ENCODE measurements at places on chromosomes 7 and 10.

GRCh38 chr7:130937830-130938229, 203.8 kb upstream of the KLF14 start:
- DNase-seq = no peak

GRCh38 chr10:30974773-30975415, 56.8 kb downstream of the ZNF438 start:
- no peak for DNase-seq

DNA sequence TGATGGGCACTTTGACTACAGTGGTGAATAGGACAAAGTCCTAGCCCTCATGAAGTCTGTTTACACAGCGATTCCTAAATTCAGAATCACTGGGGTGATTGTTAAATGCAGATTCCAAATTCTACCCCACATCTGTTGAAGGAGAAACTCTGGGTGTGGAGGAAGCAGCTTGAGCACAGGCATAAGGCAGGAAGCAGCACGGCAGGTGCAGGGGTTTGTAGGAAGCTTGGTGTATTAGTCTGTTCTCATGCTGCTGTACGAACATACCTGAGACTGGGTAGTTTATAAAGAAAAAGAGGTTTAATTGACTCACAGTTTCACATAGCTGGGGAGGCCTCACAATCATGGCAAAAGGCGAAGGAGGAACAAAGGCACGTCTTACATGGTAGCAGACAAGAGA, 5.1 kb downstream of the AKR1E2 start:
- no peak for DNase-seq

DNA sequence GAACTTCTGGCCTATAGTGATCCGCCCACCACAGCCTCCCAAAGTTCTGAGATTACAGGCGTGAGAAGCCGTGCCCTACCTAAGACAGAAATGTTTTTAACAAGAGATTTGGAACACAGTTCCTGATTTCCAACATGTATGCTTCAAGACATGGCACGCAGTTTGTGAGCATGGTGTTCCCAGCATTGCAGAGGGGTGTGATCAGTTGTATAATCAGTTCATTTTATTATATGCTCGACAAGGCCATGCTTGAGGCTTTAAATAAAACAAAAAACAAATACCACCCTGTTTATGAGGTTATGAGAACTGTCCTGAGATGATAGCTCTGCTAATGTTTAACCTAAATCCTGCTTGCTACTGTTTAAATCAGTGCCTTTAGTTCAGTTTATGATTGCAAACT, 60.2 kb downstream of the TASOR2 start:
- no peak for DNase-seq

GRCh38 chr7:84100866-84101265, 93.7 kb downstream of the SEMA3A start:
- no peak for DNase-seq

DNA sequence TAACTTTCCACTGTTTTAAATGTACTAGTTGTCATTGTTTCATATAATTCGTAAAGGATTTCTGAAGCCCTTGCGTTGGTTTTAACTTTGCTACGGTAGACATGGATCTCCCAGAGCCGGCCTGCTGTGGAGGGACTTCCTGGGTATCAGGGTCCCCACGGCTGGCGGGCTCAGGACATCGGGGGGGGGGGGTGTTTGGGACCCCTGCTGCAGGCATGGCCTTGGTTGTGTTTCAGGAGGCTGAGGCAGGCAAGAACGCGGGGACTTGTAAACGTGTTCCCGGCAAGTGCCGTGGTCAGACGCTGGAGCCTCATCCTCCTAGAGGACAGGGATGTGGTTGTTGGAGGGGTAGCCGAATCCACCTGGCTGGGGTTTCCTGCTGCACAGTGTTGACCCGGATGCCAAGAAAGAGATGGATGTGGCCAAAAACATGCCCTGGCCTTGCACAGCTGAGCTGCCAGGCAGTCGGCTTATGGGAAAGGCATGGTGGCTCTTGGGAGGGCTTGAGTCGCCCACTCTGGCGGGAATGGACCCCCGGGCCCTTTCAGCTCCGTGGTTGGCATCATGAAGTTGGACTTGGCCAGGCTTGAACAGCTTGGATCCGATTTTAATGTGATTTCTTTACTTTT, 21.4 kb upstream of the CHST12 start:
- DNase-seq = no peak

- DNase-seq = no peak
Observed at GRCh38 chr7:34190299-34190698, 285.0 kb downstream of the BMPER start.

- DNase-seq = no peak
Observed at GRCh38 chr10:7006566-7006965, 404.3 kb downstream of the SFMBT2 start.

GRCh38 chr10:17910125-17910789, 41.5 kb upstream of the SLC39A12 start:
- DNase-seq = no peak

DNA sequence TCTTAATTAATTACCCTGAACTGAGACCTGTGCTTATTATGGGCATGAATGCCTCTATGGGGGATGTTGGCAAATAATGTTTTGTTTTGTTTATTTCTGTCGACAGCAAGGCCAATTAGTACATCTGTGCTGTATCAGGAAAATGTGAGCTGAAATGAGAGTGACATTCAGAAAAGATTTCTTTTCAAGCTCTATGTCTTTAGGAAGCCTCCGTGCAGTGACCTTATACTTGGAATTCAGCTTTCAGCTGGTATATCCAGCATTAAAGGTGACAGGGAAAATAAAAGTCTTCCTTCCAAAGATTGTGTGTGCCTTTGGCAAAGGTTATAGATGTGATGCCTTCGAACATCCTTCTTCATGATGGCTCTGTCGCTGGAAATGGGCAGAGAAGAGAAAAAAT, 1061.1 kb downstream of the SORCS3 start:
- no peak for DNase-seq

- DNase-seq = no peak
Observed at GRCh38 chr7:47714669-47715607, 133.0 kb upstream of the TNS3 start.

- DNase-seq = no peak
Observed at GRCh38 chr7:136214356-136214755, 237.2 kb upstream of the MTPN start.

DNA sequence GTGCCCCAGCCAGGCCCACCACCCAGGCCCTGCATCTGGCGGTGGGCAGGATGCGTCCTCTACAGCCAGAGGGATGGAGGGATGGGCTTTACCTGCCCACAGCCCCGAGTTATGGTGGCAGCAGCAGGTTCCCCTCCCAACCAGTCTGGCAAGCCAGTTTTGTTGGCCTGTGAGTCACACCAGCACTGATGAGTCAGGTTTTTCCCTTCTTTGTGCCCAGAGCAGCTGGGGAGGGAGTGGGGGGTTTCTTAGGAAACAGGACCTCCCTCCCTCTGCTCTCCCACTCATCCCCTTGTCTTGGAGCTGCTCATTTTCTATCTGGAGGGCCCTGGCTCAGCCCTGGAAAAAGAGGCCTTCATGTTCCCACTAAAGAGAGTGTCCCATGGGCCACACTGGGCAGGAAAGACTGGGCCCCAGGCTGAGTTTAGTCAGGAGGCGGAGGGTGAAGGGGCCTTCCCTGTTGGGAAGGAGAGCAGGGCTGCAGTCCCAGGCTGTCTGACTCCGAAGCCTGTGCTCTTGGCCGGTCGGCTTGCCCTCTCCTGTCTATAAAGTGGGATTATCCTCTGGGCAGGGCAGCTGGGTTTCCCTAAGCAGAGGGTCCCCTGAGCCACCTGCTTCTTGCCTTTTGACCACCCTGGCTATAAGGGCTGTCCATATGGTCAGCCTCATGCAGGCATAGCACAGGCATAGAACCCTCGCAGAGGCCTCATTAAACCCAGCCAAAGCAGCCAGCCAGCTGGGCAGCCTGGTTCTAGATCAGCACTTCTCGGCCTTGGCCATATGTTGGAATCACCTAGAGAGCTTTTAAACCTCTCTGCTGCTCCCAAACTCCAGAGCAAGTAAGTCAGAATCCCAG, 30.2 kb upstream of the ANKRD2 start:
- DNase-seq = no peak

DNA sequence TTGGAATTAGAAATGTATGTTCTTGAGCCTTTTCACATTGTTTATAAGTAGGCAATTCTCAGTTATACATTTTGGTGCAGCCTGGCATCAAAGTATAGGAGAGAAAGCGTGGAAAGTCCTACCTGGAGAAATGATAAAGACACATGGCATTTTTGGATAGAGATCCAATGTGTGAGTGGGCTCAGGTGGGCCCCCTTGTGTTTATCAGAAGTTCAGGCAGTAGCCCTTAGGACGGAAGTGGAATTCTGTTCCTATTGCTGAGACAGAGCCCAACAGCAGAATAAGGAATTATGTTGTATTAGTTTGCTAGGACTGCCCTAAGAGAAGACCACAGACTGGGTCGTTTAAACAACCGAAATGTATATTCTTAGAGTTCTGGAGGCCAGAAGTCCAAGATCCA, 85.2 kb upstream of the AMPH start:
- no peak for DNase-seq

- no peak for DNase-seq
Observed at GRCh38 chr7:152872061-152872744, 112.7 kb downstream of the ACTR3B start.

- no peak for DNase-seq
Observed at GRCh38 chr7:2524808-2525657, 5.5 kb downstream of the LFNG start.

GRCh38 chr10:73509695-73510094, 13.9 kb upstream of the PPP3CB start:
- DNase-seq = no peak

GRCh38 chr7:135327458-135327857, 93.8 kb downstream of the STRA8 start:
- DNase-seq = no peak

DNA sequence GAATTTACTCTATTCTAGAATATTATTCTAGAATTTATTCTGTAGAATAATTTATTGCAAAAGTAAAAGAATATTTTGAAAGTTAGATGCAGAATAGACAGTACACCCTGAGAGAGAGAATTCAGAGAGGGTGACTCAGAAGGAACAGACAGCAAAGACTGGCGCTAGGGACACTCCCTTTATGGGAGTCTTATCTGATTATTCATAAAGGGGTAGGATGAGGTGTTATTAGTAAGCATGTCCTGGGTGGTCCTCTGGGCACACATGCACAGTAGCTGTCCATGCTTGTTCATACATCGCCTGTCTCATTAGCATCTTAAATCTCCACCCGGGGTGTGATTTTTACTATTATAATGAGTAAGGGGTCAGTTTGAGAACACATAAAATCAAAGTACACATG, 100.1 kb downstream of the XPNPEP1 start:
- DNase-seq = no peak

DNA sequence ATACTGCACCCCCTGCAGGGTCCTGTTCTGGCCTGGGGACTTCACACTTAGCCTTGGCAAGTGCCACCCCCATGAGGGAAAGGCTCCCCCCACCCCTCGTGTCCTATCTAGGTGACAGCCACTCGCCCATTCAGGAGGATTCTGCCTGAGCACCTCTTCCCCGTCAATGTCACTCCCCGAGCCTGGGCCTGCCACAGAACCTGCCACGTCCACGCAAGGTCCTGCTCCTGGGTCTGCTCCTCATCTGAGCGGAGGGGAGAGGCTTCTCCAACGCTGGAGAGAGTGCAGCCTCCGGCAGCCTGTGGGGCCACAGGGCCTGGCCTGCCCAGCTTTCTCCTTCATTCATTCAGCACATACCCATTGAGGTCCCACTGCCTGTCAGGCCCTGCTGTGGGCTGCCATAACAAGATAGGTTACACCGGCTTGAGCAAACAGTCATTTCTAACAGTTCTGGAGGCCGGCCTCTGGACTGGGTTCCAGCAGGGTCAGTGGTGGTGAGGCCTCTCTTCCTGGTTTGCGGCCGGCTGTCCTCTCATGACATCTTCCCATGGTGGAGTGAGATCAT, 92.0 kb upstream of the RET start:
- DNase-seq = no peak

GRCh38 chr10:127937069-127937468, 30.2 kb downstream of the PTPRE start:
- DNase-seq = no peak

DNA sequence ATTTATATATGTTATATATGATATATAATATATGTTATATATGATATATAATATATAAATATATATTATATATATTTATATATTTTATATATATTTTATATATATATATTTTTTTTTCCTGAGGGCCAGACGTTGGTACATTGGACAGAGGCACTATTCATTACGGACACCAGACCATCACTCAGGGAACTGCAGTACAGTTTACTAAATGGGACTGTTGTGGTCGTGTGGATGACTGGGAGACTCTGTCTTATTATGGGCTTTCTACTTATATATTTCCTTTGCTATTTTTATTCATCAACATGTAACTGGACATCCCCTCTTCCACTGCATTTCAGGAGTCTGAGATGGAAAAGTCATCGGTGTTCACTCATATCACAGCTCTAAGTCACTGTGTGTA, 87.1 kb upstream of the PRKCQ start:
- no peak for DNase-seq

GRCh38 chr7:84452618-84453017, 258.0 kb upstream of the SEMA3A start:
- DNase-seq = no peak

- DNase-seq = no peak
Observed at GRCh38 chr7:105268511-105269392, 120.0 kb downstream of the SRPK2 start.

DNA sequence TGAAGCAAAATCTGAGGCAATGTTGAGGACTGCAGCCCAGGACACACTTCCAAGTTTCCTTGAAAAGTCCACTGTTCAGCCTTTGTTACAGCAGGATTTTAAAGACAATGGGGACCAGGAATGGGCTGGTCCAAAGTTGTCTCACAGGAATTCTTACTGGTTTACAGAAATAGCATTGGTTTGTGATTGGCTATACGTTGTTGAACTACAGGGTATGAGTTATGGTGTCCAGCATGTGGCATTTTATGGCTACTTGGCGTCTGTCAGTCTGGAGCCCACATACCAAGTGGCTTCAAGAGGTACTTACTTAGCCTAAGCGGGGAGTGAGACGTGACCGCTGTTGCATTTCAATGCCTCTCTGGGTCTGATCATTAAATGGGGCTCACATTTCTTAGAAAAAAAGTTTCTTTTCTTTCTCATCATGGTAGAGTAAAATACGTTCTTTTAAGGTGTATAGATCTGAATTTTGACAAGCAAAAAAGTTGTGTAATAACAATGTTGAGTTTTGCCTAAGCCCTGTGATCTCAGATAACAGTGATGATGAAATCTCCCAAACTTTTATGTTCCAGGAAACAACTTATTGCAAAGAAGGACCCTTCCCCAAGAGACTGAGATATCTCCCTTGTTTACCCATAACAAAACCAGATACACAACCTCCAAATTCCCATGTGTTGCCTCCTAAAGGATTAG, 100.0 kb upstream of the TRIM24 start:
- DNase-seq = no peak

- DNase-seq = no peak
Observed at GRCh38 chr10:105950410-105950809, 1214.1 kb downstream of the SORCS1 start.

GRCh38 chr10:93579089-93579488, 12.6 kb downstream of the FFAR4 start:
- no peak for DNase-seq
